H1 (cell line): ENCODE measurements at places on chromosomes 3 and 15.

DNA sequence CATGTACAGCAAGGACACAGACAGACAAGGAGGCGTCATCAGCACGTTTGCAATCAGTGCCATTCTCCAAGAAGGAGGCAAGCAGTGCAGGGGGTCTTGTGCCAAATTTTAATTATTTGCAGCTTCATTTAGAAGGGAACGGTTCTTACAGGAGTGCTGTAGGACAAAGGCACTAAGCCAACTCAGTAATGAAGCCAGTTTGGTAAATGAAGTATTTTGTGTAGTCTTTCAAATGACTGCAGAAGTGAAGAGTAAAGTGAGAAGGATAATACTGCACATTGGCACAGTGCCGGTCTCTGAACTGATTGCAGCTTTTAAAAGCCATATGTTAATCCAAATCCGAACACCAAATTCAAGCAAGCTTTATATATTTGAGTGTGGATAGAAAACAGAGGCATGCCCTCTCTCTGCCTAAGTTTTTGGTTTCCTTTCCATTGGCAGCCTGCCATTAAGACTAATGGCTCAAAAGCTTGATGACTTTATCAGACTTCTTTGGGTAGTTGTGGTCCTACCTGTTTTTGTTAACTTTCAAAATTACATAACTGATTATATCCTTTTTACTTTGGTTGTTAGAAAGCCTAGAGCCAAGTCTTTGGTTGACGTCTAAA, 101.3 kb downstream of the SENP2 start:
- H3K36me3 ChIP-seq: peaks cover 39% of the 10 kb centered on the region
- no peak for DNase-seq
- H3K4me1 ChIP-seq: no peaks in the 10 kb centered on the region
- H3K4me3 ChIP-seq: no peak overlapping the region

GRCh38 chr15:92503889-92504288, 110.2 kb downstream of the ST8SIA2 start:
- H3K36me3 ChIP-seq: no peaks in the 10 kb centered on the region
- H3K4me1 ChIP-seq: no peaks in the 10 kb centered on the region
- H3K27ac ChIP-seq: no peak overlapping the region
- no peak overlapping the region for H3K4me3 ChIP-seq

DNA sequence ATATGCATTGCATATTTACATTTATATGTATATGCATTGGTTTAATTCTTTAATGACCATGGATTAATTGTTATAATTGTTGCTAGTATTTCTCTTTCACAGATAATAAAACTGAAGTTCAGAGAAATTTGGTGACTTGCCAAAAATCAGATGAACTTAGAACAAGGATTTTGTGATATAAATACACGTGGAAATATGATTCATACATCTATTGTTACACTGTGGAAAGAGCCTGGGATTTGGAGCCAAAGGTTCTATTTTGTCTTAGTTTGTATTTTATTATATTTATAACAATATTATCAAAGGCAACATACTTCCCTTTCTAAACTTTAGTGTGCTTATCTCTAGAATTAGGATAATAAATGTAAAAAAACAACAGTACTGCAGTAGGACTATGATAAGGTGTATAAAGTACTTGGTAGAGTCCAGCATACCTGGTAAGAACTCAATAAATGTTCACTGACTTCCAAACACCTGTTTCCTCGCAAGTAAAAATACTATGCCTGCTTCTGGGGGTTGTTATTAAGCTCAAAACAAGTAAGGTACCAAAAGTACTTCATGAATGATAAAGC, 342.9 kb downstream of the THSD4 start:
- H3K4me1 ChIP-seq: peaks cover 2% of the 10 kb centered on the region; the same call in 1 of the 2 replicates
- H3K36me3 ChIP-seq: no peaks in the 10 kb centered on the region
- no peaks in the 10 kb centered on the region for H3K27me3 ChIP-seq
- no peak overlapping the region for H3K27ac ChIP-seq
- no peak for DNase-seq
- H3K4me3 ChIP-seq: no peak overlapping the region

DNA sequence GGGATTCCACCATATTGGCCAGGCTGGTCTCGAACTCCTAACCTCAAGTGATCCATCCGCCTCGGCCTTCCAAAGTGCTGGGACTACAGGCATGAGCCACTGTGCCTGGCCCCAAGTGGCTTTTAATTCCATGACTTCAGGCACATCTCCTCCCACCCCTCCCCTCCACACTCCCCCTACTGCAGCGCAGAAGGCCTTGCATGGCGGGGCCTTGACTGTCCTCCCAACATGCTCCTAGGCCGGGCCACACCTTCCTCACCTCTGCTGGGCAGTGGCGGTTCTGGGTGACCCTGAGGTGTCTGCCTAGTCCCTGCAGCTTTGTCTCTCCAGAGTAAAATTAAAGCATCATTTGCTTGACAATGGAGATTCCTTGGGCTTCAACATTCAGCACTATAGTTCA, 6.9 kb downstream of the LYSMD4 start:
- DNase-seq: no peak
- peaks cover 4% of the 10 kb centered on the region for H3K36me3 ChIP-seq
- H3K4me3 ChIP-seq: no peak overlapping the region
- H3K27me3 ChIP-seq: no peaks in the 10 kb centered on the region

- H3K4me1 ChIP-seq: no peaks in the 10 kb centered on the region
- H3K27me3 ChIP-seq: no peaks in the 10 kb centered on the region
- no peaks in the 10 kb centered on the region for H3K36me3 ChIP-seq
- H3K27ac ChIP-seq: no peak overlapping the region
- no peak overlapping the region for H3K4me3 ChIP-seq
- no peak for DNase-seq
These were observed 37.4 kb downstream of the ARIH1 start for GRCh38 chr15:72511536-72511935.

DNA sequence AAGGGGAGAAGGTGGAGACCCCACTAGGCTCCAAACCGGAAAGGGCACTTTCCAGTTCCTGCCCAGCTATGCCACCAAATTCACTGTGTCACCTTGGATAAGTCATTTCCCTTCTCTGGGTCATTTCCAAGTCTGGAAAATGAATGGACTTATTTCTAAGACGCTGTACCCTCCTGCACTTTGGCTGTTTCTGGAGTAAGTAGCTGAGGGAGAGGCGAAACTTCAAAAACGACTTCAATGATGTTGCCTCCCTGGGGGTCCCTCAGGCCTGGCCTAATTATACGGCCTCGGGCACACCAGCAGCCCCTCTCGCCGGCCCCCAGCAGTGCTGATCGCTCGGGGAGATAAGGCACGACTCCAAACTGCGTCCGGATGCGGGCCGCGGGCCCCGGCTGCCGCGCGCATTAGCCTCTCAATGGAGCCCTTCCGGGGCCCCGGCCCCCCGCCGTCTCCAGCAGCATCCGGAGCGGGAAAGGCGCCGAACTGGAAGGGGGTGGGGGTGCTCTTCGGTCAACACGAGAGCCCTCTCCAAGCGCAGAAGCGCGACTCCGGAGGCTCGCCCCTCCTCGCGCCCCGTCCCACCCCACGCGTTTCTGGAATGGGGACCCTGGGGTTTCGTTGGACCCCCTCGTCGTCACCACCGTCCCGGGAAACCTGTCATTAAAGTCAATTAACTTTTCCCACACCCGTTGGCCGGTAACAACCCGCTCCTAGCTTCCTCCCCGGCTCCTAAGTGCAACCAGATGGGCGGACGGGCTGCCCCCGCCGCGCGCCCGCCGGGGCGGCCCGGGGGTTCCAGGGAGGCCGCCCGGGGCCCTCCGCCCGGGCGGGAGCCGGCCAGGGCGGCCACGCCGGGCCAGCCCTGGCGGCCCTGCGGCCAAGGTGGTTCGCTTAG, 4.8 kb downstream of the HES1 start:
- H3K4me3 ChIP-seq: peak overlapping the region; percentile 43
- peak; percentile 79 for DNase-seq
- peaks cover 22% of the 10 kb centered on the region for H3K4me1 ChIP-seq
- H3K27ac ChIP-seq: peak overlapping the region; percentile 34
- no peaks in the 10 kb centered on the region for H3K36me3 ChIP-seq
- peaks cover 13% of the 10 kb centered on the region; the same call in 1 of the 2 replicates for H3K27me3 ChIP-seq
